Stimulated activated CD4-positive, alpha-beta T cell treated with anti-CD3 and anti-CD28 coated beads, Interleukin-1b, Interleukin-23, amount 100 ng/mL, for 1 hour (primary cell): ENCODE measurements at places on chromosomes 6 and 20.

DNA sequence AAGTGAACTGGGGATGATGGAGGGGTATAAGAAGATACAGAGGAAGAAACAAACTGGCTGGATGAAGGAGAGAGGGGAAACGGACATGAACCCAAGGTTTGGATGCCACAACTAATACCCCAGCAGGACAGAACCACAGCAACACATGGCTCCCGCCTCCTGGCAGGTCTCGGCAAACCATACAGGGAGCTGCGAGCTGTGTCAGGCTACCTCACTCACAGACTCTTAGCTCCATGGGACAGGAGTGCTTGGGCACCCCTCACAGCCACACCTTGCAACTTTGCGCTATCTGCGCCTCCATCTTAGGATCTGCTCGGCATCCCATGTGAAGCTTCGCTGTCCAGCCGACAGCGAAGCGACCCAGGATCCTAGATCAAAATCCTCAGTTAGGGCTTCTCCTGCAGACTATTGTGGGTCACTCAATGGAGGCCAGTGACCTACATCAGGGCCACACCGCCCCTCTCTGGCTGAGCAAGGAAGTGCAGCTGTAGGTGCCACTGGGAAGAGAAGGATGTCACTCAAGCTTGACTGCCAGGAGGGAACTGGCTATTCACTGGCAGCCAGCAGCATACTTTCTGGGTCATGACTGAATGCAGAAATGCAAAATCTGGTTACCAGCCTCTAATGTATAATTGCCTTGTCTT is 174.4 kb upstream of the RIN2 start:
- DNase-seq = no peak

GRCh38 chr6:31877651-31878161 is 1.1 kb downstream of the SLC44A4 start:
- DNase-seq = no peak

DNA sequence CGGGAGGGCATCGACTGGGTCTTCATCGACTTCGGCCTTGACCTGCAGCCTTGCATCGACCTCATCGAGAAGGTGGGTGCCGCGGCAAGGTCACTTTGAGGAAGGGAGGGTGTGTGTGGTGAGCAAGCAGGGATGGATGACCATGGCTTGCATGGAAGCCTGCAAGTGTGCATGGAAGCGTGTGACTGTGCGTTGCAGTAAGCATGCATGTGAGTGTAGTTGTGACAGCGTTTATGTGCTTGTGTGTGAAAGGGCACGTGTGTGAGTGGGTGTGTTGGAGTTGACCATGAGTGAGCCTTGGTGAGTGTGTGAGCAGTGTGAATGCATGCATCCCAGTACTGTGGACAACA is 32.5 kb downstream of the MYH7B start:
- no peak for DNase-seq

DNA sequence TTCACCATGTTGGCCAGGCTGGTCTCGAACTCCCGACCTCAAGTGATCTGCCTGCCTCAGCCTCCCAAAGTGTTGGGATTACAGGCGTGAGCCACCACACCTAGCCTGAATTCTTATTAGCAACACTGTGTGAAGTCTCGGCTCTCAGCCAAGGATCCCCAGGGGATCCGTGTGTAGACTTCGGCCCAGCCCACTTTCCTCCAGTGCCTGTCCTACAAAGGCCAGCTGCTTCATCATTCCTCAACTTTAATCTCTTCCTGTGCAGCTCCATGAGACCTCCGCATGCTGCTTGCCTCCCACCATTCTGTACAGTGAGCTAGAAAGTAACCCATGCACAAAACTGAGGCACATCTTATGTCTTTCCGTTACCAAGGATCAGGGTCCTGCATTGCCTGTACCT is 71.8 kb downstream of the SAMD3 start:
- DNase-seq = no peak

DNA sequence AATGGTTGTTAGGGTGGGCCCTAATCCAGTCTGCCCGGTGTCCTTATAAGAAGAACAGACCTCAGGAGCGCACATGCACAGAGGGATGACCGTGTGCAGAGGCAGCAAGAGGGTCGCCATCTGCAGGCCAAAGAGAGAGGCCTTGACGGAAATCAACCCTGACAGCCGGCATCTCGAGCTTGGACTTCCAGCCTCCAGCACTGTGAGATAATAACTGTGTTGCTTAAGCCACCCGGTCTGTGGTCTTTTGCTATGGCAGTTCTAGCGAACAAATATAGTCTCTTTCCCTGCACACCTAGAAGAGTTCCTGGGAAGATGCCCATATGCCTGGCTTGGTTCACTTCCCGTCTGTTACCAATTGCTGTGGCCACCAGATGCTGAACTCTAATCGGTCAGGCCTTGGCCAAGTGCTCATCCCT is 35.3 kb upstream of the PTGIS start:
- DNase-seq = no peak

- no peak for DNase-seq
Measured at GRCh38 chr6:170046791-170047626, 243.9 kb downstream of the DLL1 start.

DNA sequence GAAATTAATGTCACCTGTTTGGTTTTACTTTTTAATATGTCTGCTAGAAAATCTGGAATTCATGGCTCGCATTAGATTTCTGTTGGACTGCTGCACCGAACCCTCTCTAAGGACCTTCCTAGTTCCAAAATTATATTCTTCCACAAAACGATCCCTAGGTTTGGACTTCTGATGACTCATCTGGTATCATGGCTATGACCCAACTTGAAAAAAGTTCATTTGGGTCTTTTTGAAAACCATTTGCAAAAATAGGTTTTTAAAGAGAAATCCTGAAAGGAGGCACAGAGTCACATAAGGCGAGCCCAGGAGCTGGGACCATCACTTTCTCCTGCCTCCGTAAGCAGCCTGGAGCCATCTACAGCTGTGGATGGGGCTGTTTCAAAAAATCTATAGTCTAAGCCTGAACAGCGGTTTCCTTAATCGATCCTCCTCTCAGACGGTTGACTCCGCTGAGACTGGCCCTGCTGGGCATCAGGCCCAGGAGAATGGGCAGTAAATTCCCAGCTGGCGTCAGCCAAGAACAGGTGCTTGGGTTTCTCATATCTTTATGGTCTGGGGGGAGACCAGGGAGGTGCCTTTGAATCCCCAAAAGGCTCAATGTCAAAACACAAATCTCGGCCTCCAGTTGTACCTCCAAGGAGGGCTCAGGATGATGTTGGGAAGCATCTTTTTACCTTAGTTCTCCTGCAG is 44.6 kb downstream of the SLC24A3 start:
- no peak for DNase-seq

GRCh38 chr20:43508106-43508505 is 609 bp downstream of the L3MBTL1 start:
- DNase-seq = no peak

DNA sequence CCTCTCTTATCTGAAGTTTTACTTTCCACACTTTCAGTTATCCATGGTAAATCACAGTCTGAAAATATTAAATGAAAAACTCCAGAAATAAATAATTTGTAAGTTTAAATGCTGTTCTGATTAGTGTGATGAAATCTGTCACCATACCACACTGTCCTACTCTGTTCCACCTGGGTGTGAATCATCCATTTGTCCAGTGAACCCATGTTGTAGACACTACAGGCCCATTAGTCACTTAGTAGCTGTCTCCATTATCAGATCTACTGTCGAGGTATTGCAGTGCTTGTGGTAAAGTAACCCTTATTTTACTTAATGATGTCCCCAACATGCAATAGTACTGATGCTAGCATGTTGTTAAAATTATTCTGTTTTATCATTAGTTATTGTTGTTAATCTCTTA is 29.2 kb upstream of the MMS22L start:
- no peak for DNase-seq

DNA sequence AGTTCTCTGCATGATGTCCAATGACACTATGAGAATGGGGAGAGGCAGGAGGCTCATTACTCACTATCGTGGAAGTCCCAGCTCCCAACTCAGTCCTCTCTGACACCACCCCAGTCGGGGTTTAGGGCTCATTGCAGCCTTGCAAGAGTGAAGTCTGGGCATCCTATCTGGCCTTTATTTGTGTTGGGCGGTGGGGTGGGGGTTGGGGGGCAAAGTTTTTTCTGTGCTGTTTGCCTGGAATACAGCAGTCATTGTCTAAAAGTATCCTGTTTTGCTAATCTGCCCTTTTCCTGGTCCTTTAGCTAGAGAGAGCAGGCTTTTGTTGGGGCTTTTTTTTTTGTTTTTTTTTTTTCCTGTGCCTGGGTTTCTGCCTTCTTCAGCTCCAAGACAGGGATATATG is 174.2 kb downstream of the MYLK4 start:
- DNase-seq = no peak

GRCh38 chr20:15491575-15491974 is 1081.7 kb downstream of the KIF16B start:
- no peak for DNase-seq

- DNase-seq = no peak
Measured at GRCh38 chr6:131967948-131968347, 16.8 kb upstream of the CCN2 start.

- no peak for DNase-seq
Measured at GRCh38 chr20:14830899-14831298, 493.5 kb upstream of the FLRT3 start.

DNA sequence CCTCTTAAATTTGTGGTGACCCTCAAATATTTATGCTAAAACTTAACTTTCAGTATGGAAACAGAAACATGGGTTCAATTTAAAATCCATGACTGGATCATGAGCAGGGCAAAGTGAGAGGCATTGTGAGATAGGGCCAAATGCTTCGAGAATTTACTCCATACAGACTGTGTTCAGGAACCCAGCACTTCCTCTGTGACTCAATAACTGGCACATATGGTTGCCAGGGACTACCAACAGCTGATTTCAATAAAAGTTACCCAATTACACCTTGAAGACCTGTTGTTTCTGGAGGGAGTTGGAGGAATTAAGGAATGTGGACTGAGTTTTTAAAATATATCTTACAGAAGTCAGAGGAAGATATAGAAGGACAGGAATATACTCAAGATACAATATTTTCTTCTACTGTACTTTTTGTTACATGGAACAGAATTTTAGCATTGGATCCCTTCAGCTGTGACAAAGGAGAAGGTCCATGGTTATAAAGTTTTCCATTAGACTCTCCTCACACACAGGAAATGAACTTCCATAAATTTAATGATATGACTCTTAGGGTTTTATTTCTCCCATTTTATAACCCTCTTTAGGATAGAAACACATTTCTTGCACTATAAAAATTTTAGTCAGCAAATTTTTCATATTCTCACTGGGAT is 258.5 kb downstream of the KHDC1L start:
- no peak for DNase-seq

DNA sequence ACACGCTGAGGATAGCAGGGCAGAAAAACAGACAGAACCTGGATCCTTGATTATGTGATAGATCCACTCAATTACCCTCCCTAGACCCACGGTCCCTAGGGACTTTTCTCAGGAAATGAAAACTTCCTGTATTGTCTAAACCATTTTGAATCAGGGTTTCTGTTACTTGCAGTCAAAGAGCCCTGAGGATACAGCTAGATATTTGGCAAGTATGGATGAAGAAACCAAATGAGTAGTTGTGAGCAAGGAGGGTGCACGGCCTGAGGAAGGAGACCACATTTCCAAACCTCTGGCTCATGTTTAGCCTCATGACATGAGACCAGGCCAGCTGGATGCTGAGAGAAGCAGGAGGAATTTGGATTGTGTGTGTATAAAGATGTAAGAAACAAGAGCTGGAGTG is 91.6 kb downstream of the MRPL14 start:
- DNase-seq = no peak

DNA sequence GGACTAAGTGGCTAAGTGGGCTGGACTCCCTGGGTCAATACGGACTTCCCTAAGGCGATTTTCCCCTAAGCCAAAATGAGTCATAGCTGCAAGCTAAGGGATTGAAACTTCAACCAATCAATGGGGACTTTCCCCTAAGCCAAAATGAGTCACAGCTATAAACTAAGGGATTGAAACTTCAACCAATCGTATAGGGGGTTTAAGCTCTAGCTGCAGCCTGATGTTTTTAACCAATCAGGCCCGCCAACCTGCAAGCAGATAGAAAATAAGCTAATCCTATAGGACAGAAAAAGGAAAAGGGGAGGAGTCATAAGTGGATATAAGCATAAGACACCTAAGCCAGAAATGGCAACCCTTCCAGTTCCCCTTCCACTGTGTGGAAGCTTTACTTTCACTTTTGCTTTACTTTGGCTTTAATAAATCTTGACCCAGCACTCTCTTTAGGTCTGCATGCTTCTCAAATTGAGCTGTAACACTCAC is 655.0 kb upstream of the HS3ST5 start:
- no peak for DNase-seq

DNA sequence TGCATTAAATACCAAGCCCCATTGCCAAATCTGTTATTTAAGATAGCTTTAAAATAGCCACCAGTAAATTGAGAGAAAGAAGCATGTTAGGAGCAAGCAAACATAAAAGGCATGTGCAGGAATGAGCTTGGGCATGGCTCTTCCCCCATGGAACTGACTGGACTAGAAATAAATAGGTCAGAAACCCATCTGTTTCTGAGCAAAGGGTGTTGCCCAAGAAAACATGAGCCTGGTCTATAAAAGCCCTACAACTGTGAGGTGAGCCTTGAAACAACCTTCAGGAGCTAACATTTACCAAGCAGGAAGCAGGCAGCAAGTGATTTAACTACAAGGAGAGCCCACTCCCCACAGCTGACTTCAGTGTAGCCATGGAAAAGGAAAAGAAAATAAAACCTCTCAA is 126.3 kb downstream of the C6orf118 start:
- DNase-seq = no peak

DNA sequence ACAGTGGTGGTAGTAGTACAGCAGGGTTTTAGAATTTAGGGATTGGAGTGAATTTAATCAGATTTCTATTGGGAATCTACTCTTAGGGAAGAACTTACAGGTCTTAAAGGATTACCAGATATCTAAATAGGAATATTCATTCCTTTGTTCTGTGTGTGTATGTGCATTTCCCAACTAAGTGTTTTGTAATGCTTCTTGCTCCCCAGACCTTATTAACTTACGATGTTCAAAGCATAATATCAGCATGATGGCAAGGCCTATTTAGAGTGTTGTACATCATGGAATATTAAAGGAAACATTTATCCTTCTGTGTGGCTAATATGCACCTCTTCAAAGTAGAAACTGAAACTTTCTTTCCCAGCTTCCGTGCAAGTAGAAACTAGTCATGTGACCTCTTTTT is 133.9 kb downstream of the EPM2A start:
- DNase-seq = no peak

GRCh38 chr20:38748861-38749149 is 545 bp downstream of the ACTR5 start:
- no peak for DNase-seq

DNA sequence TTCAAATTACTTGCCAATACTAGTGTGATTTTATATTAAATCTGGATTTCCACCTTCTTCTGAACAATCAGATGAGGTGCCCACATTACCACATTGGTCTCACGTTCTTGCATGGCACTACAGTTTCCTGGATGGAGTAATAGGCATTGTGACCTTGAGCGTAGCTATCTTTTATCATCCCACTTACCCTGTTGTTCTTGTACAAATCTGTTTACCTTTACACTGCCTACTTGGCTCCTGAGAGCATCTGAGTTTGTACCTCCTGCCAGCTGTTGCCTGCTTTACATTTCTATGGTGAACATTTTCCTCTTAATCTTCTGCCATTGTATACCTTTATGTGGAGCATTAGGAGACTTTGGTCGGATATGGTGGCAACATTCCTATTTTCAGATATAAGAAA is 90.7 kb downstream of the AKAP7 start:
- no peak for DNase-seq
